ENCODE measurements at places on chromosomes 12 and 14.

DNA sequence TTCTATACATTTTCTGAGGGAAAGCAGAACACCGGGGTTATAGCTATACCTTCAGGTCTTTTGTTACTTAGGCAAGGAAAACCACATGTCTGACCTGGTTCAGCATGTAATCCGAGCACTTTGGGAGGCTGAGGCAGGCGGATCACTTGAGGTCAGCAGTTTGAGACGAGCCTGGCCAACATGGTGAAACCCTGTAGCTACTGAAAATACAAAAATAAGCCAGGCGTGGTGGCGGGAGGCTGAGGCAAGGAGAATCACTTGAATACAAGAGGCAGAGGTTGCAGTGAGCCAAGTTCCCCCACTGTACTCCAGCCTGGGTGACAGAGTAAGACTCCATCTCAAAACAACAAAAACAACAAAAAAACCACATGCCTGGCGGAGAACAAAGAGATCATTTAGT, 177.6 kb downstream of the ACSS3 start:
- DNase-seq, result no peak

DNA sequence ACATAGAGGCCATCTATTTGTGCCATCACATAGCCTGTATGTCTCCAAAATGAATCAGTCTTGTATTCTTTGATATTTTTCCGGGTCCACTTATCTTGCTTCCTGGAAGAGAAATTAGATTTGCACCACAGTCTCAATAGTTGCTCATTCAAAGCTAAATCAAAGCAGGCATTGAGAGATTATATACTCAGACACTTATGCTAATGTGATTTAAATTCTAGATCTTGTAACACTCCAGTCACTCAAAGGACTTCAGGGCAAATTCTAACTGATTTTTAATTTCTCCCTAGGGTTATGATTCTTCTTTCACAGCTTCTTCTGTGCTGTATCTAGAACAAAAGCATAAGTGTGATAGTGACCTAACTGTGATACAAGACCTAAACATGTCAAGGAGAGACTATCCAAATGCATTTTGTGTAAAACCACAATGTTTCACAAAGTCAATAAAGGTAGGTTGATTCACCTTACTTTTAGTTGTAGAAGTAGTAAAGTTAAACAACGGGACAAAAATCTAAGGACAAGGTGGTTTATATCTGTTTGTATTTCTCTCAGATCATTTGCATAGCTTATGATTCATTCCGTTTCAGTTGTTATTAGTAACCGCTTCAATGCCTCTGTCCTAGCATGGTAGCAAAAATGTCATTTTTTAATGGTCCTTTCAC, 26.8 kb downstream of the PLBD1 start:
- DNase-seq, result no peak

- DNase-seq, result no peak
Observed at GRCh38 chr12:108332791-108333382, 6.2 kb downstream of the CMKLR1 start.

DNA sequence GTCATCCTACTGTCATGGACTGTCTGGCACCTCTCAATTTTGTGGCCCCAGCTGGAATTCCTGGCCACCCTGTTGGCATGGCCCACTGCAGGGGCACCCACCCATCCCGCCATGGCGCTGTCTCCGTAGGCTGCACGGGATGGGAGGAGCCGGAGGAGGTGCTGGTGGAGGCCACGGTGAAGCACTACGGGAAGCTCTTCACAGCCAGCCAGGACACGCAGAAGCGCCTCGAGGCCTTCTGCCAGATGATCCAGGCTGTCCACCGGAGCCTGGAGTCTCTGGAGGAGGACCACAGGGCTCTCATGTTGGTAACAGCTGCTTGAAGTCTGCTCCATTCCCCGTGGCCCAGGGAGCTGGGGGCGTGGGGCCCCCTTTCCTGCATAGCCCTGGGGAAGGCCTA, 3.9 kb downstream of the CCDC197 start:
- DNase-seq, result no peak

GRCh38 chr12:67377021-67377420, 107.9 kb downstream of the CAND1 start:
- DNase-seq, result no peak

DNA sequence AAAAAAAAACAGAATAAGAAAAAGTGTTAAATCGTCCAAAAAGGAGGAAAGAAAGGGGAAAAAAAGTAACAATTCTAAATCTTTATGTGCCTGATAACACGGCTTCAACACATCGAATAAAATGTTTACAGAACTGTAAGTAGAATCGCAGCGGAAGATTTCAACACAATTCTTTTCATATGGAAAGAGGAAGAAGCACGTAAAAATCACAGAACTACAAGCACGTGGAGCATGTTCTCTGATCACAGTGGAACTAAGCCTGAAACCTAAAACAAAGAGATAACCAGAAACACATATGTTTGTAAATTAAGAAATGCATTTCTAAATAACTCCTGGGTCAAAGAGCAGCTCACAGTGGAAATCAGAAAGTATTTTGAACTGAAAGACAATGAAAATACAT, 8.7 kb downstream of the CLEC7A start:
- no peak for DNase-seq

GRCh38 chr12:104457746-104458693, 1.3 kb downstream of the CHST11 start:
- DNase-seq, result peak; percentile 14

DNA sequence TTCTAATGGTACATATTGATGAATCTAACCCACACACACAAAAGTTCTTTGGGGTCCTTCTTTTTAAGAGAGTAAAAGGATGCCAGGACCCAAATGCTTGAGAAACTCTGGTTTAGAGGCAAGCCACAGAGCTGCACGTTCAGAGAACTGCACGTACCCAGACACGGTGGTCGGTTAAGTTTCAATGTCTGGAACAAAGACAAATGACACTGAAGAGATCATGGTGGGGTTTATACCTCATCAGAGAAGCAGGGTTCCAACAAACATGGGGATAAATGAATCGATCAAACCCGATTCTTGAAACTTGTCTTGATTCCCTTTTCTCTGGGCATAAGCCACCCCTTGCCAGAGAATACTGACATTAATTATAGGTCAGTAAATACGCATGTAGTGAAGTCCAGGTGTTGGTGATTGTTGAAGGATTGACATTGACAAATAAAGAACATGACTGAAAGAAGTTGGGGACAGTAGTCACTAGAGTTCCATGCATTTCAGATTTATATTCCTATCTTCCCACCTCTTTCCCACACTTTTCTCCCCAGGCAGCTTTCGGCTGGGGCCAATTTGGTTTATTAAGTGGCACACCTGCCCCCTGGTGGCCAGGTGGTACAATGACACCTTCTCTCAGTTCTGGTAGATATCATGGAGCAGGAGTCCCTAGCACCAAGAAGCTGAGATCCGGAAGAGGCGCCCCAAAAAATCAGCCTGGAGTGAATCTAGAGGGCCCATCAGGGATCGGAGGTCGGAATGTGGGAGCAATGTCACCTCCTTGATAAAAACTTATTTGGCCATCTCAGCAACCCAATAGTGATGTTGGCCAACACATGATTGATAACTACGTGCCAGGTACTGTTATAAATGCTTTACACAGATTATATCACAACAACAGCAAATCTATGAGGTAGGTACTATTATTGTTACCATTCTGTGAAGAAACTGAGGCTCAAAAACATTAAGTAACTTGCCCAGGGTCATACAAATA, 17.8 kb upstream of the HDAC7 start:
- peak; percentile 86 for DNase-seq

DNA sequence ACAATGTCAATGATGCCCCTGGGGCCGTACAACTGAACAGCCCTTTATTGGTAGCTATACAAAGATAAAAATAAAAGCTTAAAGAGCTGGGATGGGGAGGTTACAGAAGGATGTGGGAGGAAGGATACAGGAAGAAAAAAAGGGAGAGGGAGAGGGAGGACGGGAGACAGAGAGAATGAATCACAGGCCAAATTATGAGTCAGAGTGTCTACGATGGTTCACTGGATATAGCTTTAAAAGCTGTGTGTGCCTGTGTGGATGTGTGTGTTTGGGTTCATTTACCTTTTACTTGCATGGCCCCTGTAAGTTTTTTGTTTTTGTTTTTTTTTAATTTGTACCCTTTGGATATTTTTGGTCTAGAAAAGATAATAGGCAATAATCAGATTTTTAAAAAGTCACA, 111.9 kb downstream of the CCDC60 start:
- no peak for DNase-seq

DNA sequence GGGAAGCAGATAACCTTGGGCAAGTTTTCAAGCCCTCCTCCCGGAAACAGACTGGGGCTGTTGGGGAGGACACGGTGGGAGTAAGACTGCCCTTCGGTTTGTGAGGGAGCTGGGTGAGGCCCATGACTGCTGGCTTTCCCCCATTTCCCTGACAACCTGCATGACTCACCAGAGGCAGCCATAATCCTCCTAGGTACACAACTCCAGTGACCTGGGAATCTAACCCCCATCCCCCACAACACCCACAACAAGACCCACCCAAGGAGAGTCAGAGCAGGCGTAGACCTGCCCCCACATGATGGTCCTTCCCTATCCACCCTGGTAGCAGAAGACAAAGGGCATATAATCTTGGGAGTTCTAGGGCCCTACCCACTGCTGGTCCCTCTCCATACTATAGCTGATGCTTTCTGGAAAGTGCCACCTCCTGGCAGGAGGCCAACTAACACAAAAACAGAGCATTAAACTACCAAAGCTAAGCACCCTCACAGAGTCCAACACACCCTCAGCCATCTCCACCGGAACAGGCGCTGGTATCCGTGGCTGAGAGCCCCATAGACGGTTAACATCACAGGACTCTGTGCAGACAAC, 14.8 kb downstream of the DDX24 start:
- DNase-seq, result no peak

DNA sequence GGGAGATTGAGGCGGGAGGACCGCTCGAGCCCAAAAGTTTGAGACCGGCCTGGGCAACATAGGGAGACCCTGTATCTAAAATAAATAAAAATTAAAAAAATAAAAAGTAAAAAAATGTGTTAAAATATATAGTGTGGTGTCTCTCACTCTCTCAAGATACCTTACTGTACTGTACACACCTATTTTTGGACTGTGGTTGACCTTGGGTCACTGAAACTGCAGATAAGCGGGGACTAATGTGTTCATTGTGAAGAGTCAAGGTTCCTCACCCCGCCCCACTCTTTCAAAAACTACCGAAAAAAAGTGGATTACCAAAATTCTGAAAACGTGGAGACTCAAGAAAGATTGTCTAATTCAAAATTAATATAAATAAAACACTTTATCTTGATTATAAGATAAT, 1.0 kb upstream of the TAS2R13 start:
- no peak for DNase-seq

DNA sequence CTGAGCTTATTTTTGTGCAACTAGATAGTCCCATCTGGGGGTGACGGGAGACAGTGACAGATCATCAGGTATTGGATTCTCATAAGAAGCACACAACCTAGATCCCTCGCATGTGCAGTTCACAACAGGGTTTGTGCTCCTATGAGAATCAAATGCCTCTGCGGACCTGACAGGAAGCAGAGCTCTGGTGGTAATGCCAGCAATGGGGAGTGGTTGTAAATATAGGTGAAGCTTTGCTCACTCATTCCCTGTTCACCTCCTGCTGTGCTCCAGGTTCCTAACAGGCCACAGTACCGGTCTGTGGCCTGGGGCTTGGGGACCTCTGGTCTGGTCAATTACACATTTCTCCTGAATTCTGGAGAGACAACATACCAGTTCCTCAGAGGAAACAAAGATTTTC, 39.0 kb downstream of the GABARAPL1 start:
- no peak for DNase-seq

DNA sequence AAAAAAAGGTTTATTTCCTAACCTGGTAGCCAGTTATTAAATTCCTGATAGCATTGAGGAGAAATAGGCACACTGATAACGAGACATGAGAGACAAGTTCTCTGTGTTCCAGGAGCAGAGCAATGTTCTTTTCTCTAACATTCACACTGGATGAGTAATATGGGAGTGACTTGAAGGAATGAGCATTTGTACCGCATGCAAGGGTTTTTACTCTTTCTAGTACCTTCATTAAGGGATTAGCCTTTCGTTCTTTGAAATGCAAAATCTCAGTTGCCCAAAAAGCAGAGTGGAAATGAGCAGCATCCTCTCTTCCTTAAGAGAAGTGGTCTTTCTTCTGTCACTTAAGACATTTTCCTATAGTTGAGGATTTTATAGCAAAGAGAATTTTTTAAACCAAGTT, 54.7 kb downstream of the FGD4 start:
- DNase-seq, result peak; percentile 74

- DNase-seq, result peak; percentile 90
Observed at GRCh38 chr12:50620109-50620977, 115.6 kb downstream of the DIP2B start.

DNA sequence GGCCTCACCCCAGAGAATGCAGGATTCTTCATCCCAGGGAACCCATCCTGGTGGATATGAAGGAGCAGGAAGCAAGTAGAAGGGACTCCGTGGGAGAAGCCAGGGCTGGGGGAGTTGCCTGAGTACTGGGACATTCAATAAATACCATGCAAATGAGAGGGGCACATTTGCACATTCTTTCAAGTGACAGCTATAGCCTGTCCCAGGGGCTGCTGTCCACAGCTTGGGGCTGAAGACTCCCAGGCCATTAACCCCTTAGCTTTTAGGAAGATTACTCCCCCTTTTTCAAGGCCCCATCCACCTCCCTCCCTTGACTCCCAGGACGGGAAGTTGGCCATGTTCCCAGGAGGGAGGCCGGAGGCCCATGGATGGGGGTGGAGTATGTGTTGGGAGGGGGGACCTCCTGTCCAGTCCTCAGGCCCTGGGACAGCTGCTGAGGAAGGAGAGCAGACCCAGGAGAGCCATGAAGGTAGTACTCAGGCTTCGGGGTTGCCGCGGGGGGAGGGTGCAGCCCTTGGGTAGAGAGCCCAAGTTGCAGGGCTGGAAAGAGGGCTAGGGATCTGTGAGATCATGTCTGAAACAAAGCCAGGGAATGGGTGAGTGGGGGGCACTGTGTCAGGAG, 974 bp upstream of the TNS2 start:
- DNase-seq, result peak; percentile 73

- DNase-seq, result no peak
Observed at GRCh38 chr14:21518725-21519124, 7.4 kb downstream of the SALL2 start.

DNA sequence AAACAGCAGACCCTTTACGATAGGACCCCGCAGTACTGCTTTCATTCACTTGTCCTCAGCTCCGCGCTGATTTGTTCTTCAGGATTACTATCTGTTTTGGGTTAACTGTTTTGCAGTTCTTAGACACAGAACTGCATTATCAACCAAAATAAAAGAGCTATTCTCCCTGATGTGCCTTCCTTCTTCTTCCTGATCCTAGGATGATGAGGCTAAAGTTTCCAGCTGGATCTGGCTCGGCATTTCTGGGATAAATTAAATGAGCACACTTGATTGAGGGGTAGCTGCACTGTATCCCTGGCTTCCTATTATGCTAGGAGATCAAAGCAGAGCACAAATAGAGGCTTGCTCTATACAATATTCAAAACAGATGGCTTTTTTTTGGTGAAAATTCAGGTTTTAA, 165.7 kb downstream of the FBXL14 start:
- no peak for DNase-seq

DNA sequence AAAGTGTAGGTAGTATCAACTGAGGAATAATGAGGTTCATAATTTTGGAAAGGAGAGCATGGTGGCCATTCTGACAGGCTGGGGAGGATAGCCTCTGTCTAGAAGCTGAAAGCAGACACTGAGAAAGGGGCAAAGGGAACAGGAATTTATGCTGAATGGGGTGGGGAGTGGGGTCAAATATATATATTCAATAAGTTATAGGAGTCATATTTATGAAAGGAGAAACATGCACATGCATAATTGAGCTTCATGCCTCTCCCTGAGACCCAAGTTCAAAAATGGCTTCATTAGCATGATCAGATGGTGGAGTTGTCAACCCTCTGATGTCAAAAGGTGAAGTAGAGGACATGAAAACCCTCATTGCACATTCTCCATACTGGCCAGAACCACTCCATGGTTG, 33.9 kb upstream of the ARID2 start:
- DNase-seq, result no peak

All from fibroblast of the aortic adventitia (primary cell).